ENCODE measurements at places on chromosomes 4 and X. TPM values are rescaled to one million over a fixed set of nuclear protein-coding genes. Genes with fewer than 3 reads are reported as not detected.

- DNase-seq = no peak
Observed at GRCh38 chr4:168506014-168506413, 9.2 kb downstream of the PALLD start.

- DNase-seq = no peak
Observed at GRCh38 chr4:67899096-67899495, 15.3 kb upstream of the TMPRSS11D start.

- peak; percentile 3 for DNase-seq
Observed at GRCh38 chr4:172042714-172043114, 229.5 kb downstream of the GALNTL6 start.

GRCh38 chr4:8914461-8915171, 43.0 kb upstream of the HMX1 start:
- no peak for DNase-seq

Gene GPR82
- total RNA-seq = not detected

DNA sequence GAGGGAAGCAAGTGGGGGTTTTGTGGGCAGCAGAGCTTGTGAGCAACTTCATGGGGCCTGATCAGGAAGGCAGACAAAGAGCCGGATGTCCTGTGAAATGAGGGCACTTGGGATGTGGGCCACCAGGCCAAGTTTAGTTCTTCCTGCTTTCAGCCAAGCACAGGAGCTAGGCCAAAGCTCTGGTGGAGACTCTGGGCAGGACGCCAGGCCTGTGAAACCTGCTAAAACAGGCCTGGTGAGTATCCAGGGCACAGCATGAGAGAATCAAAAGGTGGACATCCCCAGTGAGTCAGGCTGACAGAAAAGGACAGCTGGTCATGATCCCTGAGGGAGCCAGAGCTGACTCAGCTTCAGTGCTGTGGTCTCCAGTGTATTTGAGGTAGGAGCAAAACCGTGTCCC, 95.7 kb downstream of the NPNT start:
- peak; percentile 97 for DNase-seq

DNA sequence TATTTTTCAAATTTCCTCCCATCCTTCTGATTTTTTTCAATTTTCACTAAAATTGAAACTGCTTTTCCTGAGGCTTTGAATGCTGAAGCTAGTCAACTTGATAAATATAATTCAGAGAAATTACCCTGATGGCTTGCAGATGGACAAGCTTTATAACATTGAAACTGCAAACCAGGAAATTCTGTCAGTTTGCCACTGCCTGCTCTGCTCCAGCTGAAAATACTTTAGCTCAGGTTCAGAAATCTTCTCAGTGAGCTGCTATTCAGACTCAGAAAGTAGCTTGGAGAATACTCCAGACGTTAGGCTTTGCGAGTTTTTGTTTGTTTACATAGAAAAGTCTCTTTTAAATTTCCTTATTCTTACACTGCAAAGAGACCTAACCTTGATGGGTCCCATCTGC, 1574.7 kb downstream of the STIM2 start:
- no peak for DNase-seq

Gene NEUROG2
- not detected for total RNA-seq

- DNase-seq = peak; percentile 3
Observed at GRCh38 chr4:75673959-75674328, 733 bp upstream of the G3BP2 start.

DNA sequence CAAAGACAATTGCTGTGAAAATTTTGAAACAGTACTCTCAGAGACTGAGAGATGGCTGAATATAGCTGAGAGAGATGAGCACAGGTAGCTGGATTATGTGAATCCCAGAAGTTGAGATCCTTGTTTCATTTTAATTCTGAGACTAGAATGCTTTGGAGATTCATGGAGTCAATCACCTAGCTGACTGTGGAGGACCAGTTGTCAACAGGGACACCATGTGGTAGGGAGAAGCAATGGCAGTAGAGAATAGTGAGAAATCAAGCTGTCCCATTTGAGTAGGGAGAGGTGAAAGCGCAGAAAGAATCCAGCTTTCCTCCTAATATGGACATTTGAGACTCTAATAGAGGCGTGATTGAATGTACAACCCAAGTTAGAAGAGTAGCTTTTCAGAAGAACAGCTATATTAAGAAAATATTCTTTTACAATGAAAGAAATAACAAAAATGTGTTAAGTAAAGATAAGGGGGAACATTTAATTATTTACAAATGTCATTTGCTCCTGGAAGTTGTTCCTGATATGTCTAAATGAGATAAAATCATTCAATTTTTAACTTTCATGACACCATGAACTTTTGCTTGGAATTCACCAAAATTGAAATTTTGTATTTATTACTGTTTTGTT, 30.3 kb upstream of the GLRB start:
- peak; percentile 82 for DNase-seq

Gene MID1
- total RNA-seq = 36.9 TPM

Gene DMP1
- total RNA-seq = not detected

DNA sequence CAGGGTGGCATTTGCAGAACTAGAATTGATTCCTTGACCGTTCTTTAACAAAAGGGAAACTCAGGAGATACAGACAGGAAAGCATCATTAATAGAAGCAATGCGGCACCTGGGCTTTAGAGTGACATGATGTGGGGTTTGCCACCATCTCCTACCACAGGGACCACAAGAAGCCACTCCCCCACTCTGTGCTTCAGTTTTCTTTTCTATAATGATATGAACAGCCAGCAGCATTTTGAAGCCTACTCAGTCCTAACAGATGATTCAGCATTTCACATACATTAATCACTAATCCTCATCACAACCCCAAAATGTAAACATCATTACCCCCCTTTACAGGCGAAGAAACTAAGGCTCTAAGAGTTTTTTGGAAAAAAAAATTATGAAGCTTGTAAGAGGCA, 22.9 kb downstream of the CCDC149 start:
- no peak for DNase-seq

Gene HMGB2
- 71.0 TPM for total RNA-seq

Gene CCDC149
- total RNA-seq = 19.8 TPM

DNA sequence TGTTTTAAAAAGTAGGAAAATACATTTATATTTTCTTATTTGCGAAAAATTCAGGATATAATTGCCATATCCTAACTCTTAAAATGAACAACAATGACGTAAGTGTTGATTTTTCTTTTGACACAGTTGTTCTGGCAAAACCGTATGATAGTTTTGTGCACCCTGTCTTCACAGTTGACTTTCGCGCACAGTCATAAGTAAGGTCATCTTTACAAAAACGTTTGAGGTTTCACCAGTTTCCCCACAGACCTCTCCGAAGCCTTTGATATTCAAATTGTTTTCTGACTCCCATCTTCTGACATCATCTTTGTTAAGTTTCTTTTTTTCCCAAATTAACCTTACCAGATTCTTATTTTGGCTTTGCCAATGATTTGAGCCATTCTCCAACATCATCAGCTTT, 48.1 kb upstream of the ATXN3L start:
- no peak for DNase-seq

Gene USP51
- total RNA-seq = 0.87 TPM

Gene POU4F2
- not detected for total RNA-seq

GRCh38 chr4:40301603-40302002, 33.5 kb upstream of the CHRNA9 start:
- no peak for DNase-seq

Gene HADH
- total RNA-seq = 3.8 TPM

GRCh38 chr4:177047851-177048174, 255.1 kb upstream of the VEGFC start:
- DNase-seq = no peak

DNA sequence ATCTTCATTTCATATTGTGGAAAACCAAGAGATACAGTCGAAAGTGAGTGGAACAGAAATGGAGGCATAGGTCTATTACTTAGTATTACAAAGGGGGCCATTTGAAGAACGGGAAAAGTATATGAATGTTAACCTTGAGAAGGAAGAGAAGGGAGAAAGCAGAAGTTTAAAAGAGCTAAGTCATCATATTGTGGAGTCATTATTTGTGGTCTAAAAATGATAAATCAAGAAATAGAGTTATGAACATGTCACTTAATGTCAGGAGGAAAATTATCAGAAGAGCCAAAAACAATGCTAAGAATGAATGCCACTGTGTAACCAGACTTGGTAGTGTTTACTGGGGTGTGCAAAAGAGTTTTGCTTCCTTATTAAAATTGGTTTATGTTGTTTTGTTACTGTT, 589.5 kb upstream of the LCORL start:
- DNase-seq = no peak

Gene COL4A5
- 18.7 TPM for total RNA-seq

DNA sequence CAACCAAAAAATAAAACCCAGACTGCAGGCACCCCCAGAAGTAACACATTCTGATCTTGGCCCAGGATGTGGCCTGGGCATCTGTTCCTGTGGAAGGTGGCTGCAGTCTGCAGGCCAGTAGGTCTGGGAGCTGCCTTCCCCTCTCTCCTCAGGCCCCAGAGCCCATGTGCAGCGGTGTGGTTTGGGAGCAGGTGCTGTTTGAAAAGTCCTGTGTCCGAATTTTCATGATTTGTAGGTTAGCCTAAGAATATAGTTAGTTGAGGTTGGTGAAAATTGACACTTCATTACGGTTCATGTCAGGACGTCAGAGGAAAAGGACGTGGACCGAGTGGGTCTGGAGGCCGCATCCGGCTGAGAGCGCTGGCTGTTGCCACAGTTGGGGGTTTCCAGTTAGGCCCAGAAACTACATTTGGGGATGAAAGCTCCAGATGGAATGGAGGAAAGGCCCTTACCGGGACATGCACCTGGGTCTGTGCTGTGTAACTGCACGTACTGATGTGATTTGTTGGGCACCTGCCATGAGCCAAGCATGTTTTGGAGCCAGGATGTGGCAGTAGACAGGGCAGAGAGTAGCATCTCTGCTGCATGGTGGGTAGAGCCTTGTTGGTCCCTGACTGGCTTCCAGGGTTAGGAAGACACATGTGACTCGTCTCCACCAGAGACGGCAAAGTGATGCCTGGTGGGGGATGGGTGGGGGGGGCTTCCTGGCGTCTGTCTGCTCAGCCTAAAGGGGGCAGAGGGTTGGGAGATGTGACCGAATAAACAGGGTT, 21.7 kb upstream of the HGFAC start:
- DNase-seq = no peak

Gene BBS7
- 7.3 TPM for total RNA-seq

GRCh38 chr4:167185465-167185864, 48.8 kb downstream of the SPOCK3 start:
- no peak for DNase-seq

DNA sequence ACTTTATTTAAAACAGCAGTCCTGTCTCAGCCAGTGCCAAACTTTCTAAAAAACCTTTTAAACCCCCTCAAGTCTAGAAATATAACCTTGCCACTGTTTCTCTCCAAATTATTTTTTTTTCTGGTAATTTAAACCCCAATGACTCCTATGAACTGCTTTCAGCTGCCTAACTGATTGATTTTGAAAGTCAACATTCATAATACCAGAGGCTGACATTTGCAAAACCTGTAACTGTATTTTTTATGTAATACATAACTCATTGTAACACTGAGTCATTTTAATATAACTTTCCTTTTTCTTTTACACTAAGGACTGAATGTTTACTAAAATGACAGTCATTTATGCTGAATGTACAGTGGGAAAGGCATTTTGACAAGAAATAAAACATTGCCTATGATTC, 19.1 kb upstream of the EGFL6 start:
- no peak for DNase-seq

- peak; percentile 30 for DNase-seq
Observed at GRCh38 chr4:3465698-3466671, 2.9 kb downstream of the DOK7 start.

Gene RS1
- not detected for total RNA-seq

GRCh38 chr4:129117705-129118104, 21.8 kb downstream of the C4orf33 start:
- no peak for DNase-seq

Gene MORC4
- 6.7 TPM for total RNA-seq

Gene MAGEA3
- not detected for total RNA-seq

- peak; percentile 71 for DNase-seq
Observed at GRCh38 chrX:154712781-154713740, 37.8 kb downstream of the GAB3 start.

DNA sequence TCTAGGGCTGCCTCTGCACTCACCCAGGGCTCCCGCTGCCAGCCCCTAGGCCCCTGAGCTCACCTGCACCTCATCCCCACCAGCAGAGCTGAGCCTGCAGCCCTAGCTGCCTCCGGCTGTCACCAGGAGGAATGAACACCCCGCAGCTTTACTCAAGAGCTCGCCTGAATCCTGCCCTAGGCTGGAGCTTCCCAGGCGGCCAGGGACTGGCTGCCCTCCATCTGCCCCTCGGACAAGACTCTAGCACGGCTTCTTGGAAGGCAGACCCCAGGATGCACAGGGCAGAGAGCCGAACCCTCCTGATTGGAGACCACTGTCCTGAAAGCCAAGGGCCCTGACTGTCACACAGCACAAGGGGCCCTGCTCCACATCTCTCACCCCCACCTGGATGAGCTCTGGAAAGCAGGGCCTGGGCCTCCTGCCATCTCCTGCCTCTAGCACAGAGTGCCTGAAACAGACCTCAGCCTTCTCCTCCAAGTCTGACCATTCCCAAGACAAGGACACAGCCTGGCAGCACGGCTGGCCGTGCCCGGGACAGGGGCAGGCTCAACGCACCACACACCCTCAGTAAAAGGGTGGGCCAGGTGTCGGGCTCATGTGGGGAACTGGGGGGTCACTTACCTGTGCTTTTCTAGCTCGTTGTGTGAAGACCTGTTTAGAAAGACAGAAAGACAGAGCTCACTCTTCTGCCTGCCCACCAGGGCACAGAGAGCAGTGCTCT, 4.4 kb downstream of the MXD4 start:
- no peak for DNase-seq
